ENCODE measurements at places on chromosomes 13 and 19.

GRCh38 chr19:23992348-23992747 is 77.7 kb downstream of the ZNF726 start:
- DNase-seq = no peak

DNA sequence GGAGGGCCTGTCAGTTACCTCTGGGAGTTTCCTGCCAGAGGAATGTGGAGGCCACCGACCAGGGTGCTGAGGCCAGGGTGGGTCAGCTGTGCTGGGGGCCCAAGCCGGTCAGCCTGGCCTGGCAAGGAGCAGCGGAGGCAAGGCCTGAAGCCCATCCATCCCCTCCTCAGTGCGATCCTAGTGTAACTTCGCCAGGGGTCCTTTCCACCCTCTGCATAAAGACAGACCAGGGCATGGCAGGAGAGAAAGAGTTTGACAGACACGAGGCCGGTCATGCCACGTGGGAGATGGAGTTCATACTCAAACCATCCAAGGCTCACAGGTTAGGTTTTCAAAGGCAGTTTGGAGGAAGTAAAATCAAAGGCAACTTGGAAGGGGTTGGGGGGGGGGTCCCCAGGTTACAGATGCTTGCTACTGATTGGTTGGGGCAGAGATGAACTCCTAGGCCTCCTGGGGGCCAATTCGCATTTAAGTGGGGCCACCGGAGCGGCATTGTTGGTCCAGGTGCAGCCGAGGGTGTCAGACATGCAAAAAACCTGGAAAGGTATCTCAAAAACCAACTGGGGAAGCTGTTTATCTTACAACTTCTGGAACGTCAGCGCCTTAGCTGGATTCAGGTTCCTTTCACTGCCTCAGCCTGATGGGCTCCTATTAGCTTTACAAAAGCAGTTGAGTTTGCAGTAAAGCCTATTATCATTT is 36.8 kb upstream of the DPRX start:
- DNase-seq = no peak

GRCh38 chr19:19877724-19878123 is 12.0 kb downstream of the ZNF253 start:
- no peak for DNase-seq

DNA sequence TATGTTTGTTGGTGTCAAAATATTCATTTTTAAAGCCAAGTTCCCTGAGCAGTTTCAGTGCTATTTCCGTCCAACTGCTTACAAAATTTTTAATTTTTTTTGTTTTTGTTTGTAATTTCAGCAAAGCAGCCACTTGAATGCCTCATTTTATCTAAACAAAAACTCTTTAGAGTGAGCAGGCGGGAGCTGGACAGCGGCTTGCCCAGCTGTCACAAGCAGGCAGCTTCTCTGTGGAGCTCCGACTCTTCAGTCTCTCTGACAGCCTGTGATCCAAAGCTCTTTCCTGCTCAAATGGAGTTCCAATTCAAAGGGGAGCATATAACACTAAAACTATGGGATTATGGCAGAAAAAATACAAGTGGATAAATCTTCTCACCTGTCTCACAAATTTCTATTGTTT is 618.3 kb upstream of the PCDH20 start:
- no peak for DNase-seq

DNA sequence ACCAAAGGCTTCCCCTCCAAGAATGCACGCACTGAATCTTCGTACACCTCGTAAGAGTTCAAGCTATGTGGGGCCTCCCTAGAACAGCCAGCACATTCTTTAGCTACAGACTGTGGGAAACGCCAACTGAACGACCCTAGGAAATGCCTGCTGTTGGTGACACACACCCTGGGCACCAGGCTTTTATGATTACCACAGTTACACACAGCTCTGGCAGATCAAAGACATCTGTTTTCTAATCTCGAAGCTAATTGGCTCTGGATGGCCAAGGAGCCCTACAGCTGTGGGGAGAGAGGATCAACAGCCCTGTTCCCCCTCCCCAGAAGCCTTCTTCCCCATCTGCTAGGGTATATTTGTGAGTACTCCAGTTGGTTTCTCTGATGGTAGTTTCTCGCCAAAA is 123.0 kb downstream of the COL4A1 start:
- no peak for DNase-seq

DNA sequence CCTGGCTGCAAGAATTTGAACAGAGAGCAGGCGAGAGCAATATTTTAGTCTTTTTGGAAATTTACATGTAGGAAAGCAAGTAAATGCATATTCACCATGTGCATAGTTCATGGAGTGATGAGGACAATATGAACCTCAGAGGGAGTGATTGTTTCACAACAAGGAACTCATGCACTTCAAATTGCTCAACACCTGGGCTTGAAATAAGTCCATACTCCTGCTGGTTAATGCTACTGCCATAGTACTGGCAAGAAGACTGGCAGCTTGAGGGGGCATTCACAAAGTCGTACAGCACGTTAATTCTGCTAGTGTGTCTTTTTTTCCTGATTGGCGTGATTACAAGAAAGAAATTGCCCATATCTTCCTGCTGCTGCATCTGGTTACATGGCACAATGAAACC is 267.6 kb downstream of the PCDH17 start:
- DNase-seq = no peak

DNA sequence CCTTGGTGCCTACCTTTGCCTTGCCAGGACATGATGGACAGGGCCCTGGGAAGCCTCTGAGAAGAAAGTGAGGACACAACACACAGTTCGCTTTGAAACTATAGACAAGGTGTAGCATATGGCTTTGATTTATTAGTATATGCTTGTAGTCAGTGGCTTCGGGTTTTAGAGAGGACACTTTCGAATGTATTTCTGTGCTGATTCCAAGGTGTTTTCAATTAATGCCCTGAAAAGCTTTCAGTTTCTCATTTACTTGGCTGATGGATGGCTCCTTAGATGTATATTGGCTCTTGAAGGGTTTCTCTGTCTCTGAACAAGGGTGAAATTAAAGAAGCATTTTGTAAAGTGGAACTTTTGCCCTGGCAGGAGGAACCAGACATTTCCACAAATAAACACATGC is 106.9 kb downstream of the POSTN start:
- no peak for DNase-seq

GRCh38 chr19:54248016-54248601 is 5.5 kb upstream of the LILRA6 start:
- no peak for DNase-seq

GRCh38 chr13:58376349-58376748 is 744.8 kb downstream of the PCDH17 start:
- DNase-seq = no peak

- no peak for DNase-seq
These were observed 1416.6 kb upstream of the MIR17HG start for GRCh38 chr13:89930861-89931260.

DNA sequence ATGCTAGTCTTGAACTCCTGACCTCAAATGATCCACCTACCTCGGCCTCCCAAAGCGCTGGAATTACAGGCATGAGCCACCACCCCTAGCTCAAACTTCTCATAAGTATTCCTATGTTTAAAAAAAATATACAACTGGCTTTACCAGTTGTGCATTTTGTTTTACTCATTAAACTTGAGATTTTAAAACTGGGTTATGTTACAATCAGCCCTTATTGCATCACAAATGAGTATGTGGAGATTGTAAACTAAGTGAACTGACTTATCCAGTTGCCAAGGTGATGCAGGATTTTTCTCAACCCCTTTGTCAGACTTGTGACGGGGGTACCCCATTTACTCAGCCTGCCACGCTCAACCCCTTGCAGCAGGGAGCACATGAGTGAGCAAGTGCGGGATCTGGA is 14.4 kb upstream of the GTF2F2 start:
- DNase-seq = no peak

- no peak for DNase-seq
These were observed 545.9 kb upstream of the MIR17HG start for GRCh38 chr13:90801621-90802020.

GRCh38 chr13:42864952-42865767 is 83.8 kb downstream of the FAM216B start:
- no peak for DNase-seq
